ENCODE measurements at places on chromosomes 1 and 21.
A peak's percentile ranks its signal among the peaks of the same experiment; 100 is the strongest.

- no peak for DNase-seq
Measured at GRCh38 chr1:4120557-4121292, 220.7 kb upstream of the C1orf174 start.

DNA sequence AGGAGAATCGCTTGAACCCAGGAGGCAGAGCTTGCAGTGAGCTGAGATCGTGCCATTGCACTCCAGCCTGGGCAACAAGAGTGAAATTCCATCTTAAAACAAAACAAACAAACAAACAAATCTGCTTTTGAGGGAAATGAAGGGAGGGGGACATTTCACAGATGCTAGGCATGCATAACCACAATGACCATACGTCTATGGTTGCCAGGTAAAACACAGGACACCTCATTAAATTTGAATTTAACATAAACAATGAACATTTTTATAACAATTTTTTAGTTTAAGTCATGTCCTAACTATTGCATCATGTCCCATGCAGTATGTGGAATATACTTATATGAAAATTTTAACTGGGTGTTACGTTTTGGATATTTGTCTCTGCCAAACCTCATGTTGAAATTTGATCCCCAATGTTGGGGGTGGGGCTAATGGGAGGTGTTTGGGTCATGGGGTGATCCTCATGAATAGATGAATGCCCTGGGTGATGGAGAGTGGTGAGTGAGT, 31.0 kb upstream of the ZBTB18 start:
- DNase-seq: no peak

- DNase-seq: no peak
Measured at GRCh38 chr1:157000686-157001085, 44.9 kb downstream of the ARHGEF11 start.

- peak; percentile 88 for DNase-seq
Measured at GRCh38 chr1:161021165-161021969, 415 bp upstream of the F11R start.

- DNase-seq: no peak
Measured at GRCh38 chr1:175399795-175400194, 207.2 kb upstream of the KIAA0040 start.

DNA sequence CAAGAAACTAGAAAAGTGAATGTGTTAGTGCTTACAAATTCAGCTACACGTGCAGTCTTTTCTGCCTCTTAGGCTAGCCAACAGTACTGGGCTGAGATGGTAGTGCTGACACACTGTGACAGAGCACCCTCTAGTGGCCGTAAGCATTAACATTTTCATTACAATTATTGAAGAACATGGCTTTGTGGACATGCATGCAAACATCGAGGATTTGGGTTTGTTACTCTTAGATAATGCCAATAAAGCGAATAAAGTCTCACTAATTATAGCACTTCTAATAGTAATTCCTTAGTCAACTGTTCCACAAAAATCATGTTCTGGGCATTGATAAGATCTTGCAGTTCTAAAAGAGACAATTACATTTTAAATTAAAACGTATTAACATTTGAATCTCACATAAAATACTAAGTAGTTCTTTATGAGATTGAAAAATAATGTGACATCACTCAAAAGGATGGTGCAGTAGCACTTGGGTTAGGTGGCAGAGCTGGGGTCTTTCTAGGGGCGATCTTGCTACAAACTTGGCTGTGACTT, 47.1 kb downstream of the MYSM1 start:
- DNase-seq: peak; percentile 48

DNA sequence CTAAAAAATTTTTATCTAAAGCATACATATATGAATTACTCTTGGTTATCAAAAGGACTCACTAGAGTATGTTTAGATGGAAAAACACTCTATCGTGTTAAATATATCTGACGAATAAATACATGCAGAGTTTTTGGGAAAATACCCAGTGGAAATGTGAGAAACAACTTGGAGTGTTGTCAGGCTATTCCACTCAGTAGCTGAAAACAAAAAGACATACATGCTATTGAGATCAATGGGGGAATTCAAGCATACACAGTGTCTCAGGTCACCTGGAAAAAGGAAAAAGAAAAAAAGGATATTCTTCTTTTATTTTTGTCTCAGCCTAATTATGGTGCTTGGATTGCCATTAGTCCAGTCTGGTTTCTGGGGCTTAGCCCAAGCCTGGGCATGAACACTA, 247.0 kb upstream of the LYPLAL1 start:
- no peak for DNase-seq

DNA sequence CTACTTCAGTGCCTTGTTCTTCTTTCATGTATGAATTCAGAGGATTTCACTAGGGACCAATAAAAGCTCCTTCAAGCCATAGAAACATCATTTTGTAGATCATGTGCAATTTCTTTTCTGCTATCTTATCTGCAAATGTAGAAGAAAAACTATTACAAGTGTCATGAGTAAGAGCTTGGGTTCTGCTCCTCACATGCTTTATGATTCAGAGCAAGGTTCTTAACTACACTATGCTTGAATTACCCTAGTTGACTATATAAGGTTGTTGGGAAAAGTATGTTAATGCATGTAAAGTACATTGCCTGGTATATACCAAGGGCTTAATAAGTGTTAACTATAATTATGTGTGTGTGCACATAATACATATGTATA, 91.4 kb upstream of the S1PR1 start:
- DNase-seq: no peak

- no peak for DNase-seq
Measured at GRCh38 chr1:95431235-95431634, 197.2 kb downstream of the RWDD3 start.

GRCh38 chr1:150110116-150110515, 39.6 kb upstream of the PLEKHO1 start:
- DNase-seq: no peak

- DNase-seq: no peak
Measured at GRCh38 chr1:66372522-66373101, 161.3 kb upstream of the SGIP1 start.

GRCh38 chr1:942411-942821, 16.6 kb downstream of the NOC2L start:
- no peak for DNase-seq

GRCh38 chr1:236159704-236160539, 17.6 kb downstream of the GPR137B start:
- DNase-seq: no peak

GRCh38 chr1:224619209-224619608, 3.1 kb downstream of the CNIH3 start:
- no peak for DNase-seq

GRCh38 chr1:168057355-168057754, 79.4 kb downstream of the GPR161 start:
- DNase-seq: no peak

- no peak for DNase-seq
Measured at GRCh38 chr1:97114842-97115241, 393.3 kb downstream of the PTBP2 start.

DNA sequence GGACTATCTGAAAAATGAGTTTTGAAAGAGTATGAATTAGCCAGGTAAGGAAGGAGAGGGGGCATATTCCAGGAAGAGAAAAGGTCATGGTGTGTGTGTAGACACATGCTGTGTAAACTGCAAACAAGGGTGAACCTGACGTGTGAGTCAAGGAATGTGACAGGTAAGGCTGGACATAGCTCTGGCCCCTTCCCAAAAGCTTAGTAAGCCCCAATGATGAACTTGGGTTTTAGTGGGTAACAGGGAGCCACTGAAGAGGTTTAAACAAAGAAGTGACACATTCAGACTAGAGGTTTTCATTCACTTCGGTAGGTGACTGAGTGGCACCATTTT, 36.7 kb downstream of the EGLN1 start:
- DNase-seq: no peak

DNA sequence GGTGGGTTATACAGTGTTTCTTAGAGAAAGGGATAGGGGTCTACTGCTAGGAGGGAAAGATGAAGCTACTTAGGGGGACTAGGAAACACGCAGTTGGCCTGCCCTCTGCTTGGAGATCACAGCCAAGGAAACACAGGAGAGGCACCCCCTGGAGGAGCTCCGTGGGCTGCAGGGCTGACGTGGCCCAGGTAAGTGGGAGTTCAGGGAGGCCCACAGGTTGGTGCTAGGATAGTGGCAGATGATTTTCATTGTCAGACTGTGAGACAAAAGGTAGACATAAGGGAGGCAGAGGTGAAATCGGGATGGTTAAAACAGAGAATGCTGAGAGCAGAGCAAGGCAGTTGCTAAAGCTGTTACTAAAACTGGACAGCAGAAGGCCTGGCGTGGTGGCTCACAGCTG, 463.0 kb downstream of the DSCAM start:
- DNase-seq: no peak

GRCh38 chr1:206451134-206451686, 19.1 kb upstream of the IKBKE start:
- DNase-seq: no peak

DNA sequence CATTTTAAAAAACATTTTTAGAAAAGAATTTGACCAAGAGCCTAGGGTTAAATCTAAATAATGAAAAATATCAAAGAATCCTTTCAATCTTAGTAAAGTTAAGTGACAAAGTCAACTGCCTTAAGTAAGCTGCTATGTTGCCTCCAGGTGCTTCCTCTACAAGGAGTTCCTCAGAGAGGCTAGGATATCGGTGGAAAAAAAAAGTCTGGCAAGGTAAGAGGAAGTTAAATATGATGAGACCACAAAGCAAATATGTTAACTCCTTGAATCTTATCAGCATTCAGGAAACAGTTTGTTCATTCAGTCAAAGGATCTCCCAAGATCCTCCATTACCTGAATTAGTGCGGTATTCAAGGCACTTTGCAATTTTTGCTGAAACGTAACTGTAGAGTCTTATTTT, 563.5 kb downstream of the PTPRC start:
- DNase-seq: no peak

DNA sequence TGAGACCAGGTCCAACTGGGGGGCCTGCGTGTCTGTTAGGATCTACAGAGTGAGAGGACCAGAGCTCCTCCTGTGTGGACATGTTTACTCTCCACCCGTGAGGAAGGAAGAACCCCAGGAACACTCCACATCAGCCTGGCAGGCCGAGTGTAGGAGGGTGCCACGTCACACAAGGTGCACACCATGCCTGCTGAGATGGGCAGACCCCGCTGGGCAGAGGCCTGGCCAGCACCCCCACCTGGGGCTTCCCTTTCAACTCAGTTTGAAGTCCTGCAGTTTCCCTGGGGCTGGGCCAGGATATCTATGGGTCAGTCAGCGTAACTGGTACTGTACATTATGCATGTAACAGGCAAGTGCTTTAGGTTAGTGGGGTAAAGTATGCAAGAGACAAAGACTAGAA, 30.1 kb upstream of the PCBP3 start:
- DNase-seq: peak; percentile 11

GRCh38 chr1:10979483-10979920, 33.0 kb upstream of the TARDBP start:
- no peak for DNase-seq

DNA sequence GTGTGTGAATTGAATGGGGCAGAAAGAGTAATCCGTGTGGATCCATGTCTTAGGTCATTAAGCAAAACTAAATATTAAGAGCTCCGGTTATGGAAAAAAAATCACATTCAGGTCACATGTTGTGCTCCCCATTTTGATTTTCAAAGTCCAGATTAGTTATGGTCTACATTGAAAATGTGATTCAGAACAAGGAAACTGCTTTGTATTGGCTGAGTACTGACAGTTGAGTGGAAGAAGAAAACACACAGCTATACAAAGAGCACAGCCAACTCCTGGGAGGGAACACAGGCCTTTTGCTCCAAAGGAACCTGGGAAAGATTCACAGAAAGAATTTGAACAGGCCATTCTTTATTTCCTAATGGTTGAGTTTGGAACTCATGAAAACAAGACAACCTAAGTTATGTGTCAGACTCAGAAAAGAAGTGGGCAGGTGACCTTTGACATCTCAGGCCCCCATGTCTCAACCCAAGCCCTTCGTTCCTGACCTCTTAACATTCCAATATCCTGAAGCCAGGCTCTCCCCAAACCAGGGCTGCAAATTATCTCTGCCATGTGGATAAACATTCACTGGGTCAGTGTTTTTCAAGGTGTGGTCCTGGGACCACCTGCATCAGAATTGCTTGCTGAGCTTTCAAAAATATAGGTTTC, 159.3 kb upstream of the LMO4 start:
- DNase-seq: no peak

DNA sequence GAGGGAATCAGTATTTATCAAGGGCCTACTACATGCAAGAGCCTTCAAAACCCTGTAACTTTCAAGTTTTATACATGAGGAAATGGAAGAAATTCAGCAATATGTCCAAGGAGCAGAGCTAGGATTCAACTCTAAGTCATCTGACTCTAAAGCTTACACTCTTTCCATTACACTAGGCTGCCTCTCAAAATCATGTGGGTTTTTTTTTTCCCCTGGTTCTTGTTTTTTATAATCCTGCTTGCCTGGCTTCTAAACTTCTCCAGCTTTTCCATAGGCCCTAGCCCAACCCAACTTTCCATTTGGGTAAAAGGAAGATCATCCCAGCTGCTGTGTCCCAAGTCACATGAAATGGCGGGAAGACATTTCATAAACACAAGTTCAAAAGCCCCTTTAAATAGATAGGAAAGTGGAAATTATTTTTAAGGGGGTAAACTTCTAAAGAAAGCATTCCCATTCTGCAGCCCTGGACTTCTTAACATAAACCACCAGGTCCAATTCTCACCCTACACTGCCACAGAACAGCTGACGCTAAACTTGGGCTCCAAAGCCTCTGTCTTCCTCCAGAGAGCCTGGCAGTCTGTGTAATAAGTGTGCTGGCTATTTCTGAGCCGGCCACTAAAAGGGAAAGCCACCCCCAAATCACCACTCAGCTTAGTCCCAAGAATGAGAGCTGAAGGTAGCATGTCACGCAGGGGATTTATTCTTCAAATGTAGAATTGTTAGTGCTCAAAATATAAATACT, 46.9 kb downstream of the ITPKB start:
- DNase-seq: no peak

DNA sequence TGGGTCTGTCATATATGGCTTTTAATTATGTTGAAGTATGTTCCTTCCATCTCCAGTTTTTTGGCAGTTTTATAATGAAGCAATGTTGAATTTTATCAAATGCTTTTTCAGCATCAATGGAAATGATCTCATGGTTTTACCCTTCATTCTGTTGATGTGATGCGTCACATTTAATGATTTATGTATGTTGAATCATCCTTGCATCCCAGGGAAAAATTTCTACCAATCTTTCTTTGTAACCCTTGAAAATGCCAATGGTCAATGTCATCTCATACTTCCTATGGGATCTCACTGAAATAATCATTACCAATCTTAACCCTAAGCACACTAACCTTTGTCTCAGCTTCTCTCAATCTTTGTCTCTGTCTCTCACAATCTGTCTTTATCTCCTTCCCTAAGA, 1004.0 kb downstream of the KCNT2 start:
- no peak for DNase-seq

- DNase-seq: no peak
Measured at GRCh38 chr1:182279302-182279701, 112.3 kb downstream of the GLUL start.

DNA sequence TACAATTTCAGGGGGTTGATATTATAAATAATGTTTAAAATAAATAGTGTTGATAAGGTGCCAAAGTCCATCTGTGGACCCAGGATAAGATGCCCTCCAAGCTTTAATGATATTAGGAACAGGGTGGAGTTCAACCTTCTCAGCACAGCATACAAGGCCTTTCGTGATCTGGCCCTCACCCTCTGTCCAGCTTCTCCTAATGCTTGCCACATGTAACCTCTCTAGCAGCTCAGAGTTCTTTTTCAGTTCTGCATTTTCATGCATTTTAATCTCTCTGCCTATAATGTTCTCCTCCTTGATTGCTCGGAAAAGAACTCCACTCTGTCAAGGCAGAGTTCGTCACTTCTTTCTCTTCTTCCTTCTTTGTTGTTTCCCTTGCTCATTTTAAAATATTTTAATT, 21.4 kb upstream of the SMAP2 start:
- no peak for DNase-seq

- DNase-seq: peak; percentile 40
Measured at GRCh38 chr1:67261680-67262079, 46.0 kb upstream of the IL12RB2 start.

- DNase-seq: no peak
Measured at GRCh38 chr1:2541619-2542245, 11.7 kb upstream of the HES5 start.

All from activated CD8-positive, alpha-beta memory T cell treated with anti-CD3 and anti-CD28 coated beads, Interleukin-2, amount 50 U/mL, for 4 hours (primary cell).